NB4 (cell line): ENCODE measurements at places on chromosomes 4 and X.

GRCh38 chr4:139603576-139604410 is 47.8 kb upstream of the SETD7 start:
- DNase-seq = peak; percentile 75

GRCh38 chr4:183468210-183469095 is 24.0 kb downstream of the CDKN2AIP start:
- DNase-seq = no peak

DNA sequence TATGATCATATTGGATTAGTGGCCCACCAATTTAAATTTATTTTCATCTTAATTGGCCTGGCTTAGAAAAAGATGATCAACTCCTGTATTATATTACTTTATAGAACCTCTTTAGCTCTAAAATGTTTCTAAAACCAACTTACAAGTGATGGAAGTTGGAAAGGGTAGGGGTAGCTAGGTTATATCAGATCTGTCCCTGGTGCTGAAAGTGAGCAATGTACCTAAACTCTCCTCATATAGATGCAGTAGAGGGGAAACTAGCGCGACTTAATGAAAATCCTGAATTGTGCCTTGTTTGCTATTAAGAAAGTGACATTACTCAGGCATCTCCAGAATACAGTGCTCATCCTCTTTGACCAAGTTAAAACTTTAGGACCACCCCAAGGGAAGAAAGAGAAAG is 7.5 kb upstream of the PTCHD1 start:
- DNase-seq = peak; percentile 1

GRCh38 chr4:110480031-110480549 is 4.1 kb downstream of the ENPEP start:
- no peak for DNase-seq

DNA sequence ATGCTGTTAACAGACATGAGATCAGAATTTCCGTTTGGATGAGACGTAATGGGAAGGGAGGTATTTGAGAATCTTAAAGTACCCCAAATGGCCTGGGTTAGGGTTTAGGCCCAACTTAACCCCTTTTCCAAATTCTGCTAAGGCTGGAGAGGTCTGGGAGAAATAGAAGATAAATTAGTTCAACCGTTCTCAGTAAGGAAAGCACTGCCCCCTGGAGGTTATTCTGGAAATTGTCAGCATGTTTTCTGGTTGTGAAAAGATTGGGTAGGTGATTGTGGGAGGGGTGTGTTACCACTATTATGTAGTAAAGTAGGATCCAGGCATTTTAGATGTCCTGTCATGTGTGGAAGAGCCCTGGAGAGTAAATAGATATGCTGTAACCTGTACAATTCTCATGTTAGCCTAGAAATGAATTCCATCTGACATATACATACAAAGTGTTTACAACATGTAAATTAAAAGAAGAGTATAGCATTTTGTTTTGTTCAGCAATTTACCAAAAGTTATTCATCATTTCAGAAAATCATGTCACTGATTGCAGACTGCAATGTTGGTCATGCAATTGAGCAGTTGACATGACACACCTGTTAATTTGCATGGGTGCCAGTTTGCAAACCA is 26.8 kb upstream of the GRXCR1 start:
- DNase-seq = peak; percentile 67

DNA sequence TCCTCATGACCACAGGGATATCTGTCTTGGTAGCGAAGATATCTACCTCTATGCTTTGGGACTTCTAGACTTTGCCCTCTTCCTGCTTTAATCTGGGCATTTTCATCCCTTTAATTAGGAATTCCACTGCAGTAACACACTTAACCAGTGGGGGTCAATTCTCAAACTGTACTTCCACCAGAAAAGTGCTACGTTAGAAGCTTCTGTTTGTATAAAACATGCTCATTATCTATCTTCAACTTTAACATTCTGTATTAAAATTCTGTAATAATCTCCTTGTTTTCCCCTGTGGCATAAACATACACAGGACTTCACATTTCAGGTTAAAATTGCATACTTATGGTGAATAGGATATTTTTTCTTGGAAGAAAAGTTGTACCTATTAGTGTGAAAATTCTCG is 105.6 kb downstream of the AMMECR1 start:
- no peak for DNase-seq

GRCh38 chr4:150852216-150852615 is 162.9 kb downstream of the LRBA start:
- DNase-seq = no peak

GRCh38 chr4:165709516-165709915 is 163.5 kb upstream of the TLL1 start:
- no peak for DNase-seq

GRCh38 chr4:132683957-132684356 is 465.1 kb upstream of the PCDH10 start:
- peak; percentile 5 for DNase-seq

- DNase-seq = no peak
Measured at GRCh38 chrX:101744085-101744484, 84.4 kb upstream of the ARMCX2 start.

DNA sequence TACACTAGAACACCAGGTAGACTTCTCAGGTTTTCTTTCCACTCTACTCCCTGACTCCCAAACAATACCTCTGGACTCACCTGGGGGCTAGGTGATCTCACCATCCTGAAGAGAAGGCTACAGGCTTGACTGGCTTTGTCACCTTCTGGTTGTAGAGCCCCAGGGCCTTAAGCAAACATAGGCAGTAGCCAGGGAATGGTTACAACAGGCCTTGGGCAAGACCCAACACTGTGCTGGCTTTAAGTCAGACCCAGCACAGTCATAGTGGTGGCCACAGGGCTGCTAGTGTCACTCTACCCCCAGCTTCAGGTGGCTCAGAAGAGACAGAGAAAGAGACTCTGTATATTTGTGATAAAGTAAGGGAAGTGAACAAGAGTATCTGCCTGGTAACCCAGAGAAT is 118.1 kb upstream of the EMCN start:
- DNase-seq = no peak

DNA sequence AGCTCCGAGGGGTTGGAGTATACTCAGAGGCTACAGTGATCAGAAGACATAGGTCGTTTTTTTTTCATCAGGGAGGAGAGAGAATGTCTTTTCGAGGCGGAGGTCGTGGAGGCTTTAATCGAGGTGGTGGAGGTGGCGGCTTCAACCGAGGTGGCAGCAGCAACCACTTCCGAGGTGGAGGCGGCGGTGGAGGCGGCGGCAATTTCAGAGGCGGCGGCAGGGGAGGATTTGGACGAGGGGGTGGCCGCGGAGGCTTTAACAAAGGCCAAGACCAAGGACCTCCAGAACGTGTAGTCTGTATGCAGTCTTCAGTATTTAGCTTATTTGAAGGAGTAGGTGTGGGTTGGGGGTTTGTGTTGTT is 500 bp downstream of the GAR1 start:
- peak; percentile 45 for DNase-seq

DNA sequence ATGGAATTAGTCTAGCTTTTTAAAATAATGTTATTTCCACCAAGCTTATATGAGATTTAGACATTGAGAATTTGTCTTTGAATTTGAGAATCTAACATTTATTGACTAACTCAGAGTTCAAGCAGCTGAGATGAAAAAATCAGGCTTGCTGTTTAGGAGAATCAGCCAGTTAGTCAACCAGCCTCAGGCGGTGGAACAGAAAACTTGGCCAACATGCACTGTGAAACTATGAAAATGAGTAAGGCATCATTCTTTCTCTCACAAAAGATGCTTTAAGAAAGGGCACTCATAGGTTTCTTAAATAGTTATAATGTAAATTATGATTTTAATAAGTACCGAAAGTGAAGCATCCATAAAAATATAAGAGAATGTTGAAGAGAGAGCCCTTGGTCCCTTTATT is 84.2 kb downstream of the NFKB1 start:
- no peak for DNase-seq

- peak; percentile 45 for DNase-seq
Measured at GRCh38 chr4:177367336-177367735, 57.7 kb downstream of the NEIL3 start.

GRCh38 chr4:39637586-39638353 is 895 bp downstream of the SMIM14 start:
- DNase-seq = peak; percentile 75

DNA sequence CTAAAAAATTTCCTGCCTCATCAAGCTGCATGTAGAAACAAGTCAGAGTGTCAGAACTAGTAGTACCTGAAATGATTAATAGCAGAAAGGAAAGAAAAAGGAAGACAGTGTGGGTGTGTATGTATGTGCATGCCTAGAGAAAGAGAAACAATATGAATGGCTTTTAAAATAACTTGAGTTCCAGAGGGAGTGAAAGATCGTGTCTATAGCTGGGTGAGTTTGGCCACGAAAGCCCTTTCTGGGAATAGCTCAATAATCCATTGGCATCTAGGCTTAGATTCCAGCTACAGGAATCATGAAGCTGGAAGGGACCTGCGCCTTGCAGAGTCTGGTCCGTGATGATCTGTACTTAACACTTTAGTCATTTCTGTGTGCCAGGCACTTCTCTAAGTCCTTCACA is 195.6 kb downstream of the RAPGEF2 start:
- DNase-seq = no peak

GRCh38 chrX:23592741-23593140 is 74.6 kb upstream of the PRDX4 start:
- no peak for DNase-seq

DNA sequence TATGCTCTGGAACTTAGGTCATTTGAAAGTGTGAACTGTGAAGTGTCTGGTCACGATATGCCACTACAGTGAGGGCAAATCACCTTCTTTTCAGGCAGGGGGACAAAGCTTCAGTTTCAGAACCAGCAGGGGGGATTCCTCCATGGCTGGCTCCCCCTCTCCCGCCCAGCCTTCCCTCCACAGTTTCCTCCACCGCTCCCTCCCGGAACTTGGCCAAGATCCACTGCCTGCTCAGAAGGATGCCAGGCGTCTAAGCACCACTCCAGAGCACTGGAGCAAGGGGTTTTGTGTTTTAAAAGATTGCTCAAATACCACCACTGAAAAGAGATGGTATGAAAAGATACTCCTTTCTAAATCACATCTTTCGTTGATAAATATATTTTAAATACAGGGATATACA is 126.9 kb downstream of the ELOVL6 start:
- no peak for DNase-seq

- DNase-seq = no peak
Measured at GRCh38 chr4:87911252-87911774, 64.2 kb upstream of the SPP1 start.

DNA sequence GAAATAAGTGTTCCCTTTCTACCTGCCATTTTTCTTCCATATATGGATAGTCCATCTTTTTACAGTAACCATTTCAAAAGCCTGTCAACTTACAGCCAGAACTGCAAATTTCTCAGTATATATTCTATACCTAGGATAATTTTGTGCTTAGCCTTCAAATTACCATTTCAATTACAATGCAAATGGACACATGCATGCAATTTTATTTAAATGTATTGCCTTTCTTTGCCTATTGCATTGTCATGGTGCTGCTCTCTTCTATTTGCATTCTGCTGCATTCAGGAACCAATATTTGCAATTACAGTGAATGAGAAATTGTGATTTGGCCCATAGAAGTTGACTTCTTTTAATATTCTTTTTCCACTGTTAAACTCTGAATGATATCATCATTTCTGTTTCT is 1753.4 kb upstream of the TENM3 start:
- DNase-seq = no peak

DNA sequence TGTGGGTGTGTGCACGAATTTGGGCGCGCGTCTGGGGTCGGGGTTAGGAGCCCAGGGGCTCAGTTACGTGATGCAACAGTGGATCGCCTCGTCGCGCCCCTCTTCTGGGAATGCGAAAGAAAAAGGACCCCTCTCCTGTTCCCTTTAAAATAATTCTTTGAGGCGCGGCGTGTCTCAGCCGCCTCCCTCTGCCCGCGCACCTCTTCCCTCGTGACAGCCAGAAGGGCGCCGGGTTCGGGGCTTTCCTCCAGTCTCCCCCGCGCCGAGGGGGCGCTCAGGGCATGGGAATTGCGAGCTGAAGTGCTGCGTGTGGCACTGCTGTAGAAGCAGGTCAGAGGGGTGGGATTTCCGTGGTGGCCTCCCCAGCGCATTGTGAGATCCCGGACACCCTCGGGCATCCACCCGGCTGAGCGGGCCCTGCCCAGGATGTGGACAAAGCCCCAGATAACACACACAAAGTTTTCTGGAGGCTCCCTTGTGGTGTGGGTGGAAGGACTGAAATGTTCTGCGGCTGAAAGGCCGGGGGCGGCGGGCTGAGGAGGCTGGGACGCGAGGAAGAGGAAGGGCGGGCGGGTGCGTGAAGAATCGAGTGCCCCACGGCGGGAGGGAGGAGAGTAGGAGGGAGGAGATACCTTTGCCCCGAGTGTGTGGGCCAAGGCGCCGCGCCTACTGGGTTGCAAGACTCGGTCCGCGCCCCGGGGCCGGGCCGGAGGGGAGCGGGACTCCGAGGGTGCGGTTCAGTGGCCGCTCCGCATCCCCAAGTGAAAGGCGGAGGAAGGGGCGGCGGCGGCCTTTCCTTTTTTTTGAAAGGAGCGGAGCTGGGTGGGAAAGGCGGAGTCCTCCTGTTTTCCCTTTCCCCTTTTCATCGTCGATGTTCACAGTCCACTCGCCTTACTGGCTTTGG is 752 bp downstream of the SEPTIN11 start:
- peak; percentile 6 for DNase-seq
